Stimulated activated CD4-positive, alpha-beta T cell treated with anti-CD3 and anti-CD28 coated beads, Interleukin-15, amount 100 ng/mL, for 1 hour (primary cell): ENCODE measurements at places on chromosomes 3 and 15.

- no peak for DNase-seq
Measured at GRCh38 chr3:153614140-153614539, 452.1 kb downstream of the RAP2B start.

DNA sequence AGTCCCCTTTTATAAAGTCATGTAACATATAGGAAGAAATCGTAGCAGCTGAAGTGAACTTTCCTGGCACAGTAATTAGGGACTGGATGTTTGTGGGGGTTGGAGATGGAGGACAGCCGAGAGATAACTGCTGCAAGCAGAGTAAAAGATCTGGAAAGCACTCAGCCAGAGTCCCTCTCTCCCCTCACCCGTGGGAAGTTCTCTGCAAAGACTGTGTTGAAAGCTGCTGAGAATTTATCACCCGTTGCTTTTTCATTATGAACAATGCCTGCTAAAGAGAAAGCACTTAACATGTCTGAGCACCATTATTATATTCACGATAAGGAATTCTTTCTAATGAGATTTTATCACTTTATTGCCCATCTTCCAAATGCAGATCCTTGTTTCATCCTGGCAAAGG lies 248.8 kb downstream of the SHOX2 start:
- DNase-seq = no peak

DNA sequence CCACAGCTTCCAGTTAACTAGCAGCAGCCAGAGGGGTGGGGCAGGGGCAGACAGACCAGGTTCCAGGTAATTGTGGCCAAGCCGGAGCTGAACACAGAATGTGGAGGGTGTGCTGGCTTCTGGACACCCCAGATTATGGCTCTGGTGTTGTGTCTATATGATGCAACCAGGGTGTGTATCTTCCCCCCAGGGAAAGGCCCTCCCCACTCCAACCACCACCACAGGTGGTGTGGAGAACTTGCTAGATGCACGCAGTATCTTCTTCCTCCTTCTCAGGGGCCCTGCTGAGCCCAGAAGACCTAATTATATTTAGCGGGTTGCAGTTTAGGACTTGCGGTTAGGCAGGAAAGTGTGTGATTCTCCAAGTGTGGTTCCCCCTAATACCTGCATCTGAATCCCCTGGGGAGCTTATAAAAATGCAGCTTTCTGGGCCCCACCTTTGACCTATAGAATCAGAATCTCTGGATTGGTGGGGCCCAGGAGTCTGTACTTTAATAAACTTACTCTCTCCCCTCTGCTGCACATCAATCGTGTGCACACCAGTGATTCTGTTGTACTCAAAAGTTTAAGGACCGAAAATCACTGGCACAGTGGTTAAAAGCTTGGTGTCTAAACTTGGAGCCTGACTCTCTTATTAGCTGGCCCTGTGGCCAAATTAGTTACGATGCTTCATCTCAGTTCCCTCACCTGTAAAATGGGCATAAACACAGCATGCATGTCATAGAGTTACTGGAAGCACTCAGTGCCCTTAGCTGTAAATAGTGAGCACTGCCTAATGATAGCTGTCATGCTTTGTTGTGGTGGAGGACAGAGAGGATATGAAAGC lies 379.1 kb upstream of the PROK2 start:
- DNase-seq = no peak

DNA sequence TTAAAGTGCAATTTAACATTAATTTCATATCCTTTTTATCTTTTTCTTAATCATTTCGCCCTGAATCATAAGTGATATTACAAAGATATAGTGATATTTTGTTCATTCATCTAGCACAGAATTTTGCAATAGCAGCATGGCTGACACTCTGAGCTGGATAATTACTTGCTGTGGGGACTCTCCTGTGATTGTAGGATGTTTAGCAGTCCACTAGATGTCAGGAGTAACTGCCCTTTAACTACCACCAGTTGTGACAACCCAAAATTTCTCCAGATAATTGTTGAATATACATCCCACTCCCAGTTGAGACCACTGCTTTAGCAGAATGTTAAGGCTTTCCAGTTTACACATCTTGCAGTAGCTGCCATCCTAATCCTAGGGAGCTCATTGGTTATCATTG lies 196.8 kb upstream of the MBNL1 start:
- no peak for DNase-seq

DNA sequence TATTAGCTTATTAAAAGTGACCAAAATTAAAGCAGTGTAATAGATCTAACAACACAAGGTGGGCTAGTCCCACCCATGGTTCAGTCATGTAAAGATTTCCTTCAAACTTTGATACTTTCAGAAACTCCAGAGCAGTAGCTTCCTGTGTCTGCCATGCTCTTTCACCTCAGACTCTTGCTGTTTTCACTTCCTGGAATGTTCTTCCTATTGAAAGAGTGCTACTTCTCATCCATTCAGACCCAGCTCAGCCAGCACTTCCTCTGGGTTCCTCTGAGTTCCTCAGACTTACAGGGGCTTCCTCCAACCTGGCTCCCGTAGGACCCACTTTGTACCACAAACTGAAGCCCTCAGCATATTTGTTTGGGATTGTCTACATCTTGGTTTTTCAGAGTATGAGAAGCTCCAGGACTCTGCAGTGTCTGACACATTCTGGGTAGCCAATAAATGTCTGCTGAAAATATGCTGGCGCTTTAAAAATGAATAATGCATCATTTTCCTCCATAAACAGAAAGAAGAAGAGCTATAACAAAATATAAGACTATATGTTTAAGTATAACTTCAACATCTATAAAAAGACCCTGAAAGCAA lies 18.0 kb downstream of the NCEH1 start:
- no peak for DNase-seq

GRCh38 chr3:143750841-143751240 lies 97.4 kb downstream of the SLC9A9 start:
- no peak for DNase-seq

GRCh38 chr15:69814932-69815331 lies 282.8 kb downstream of the TLE3 start:
- DNase-seq = no peak

DNA sequence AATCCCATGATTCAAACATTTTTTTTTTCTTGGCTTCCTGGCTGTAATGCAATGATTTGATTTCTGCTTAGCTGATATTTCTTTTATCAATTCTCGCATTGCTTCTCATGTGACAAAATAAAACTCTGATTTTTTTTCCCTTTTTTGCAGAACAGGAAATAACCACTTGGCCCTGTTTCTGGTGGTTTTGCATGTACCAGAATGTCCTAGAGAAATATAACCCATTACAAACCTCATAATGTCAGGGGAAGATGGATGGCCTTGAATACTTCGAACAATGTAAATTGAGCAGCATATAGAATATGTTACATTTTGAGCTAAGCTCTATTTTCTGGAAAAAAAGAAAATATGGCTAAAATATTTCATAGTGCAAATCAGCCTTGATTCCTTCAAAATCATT lies 275.6 kb downstream of the RAP2B start:
- DNase-seq = no peak

DNA sequence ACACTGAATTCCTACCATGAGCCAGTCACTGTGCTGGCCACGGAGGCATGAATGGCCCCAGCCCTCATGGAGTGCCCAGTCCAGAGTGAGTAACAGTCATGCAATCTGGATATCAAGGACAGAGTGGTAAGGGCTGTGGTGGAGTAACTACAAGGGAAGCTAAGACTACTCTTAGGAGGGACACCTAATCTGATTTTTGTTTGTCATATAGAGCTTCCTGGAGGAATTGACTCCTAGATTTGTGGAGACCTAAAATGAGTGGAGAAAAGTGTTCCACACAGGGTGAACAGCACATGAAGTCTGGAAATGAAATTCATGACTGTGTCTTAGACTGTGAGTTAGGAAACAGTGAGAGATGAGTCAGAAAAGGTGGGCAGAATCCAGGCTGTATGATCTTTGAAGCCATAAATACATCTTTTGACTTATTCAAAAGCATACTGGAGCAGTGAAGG lies 219.9 kb downstream of the NFKBIZ start:
- no peak for DNase-seq

GRCh38 chr15:68819495-68820294 lies 1.0 kb downstream of the ANP32A start:
- peak; percentile 25 for DNase-seq

- DNase-seq = no peak
Measured at GRCh38 chr3:171393032-171393744, 67.0 kb downstream of the TNIK start.

DNA sequence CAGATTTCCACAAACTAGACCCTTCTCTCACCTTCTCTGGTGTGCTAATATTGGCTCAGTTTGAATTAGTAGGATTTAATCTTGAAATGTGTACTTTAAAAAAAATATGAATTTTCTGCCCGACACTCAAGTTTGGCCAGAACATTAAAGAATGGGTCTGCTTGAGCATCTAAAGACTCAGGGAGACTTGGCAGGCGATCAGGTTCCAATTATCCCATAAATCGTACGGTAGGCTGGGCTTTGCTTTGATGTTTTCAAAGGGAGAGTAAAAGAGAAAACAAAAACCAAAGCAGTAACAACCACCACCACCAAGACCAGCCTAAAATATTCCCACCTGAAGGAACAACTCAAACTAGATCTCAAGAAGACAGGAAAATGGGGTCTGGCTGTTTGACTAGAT lies 230.8 kb downstream of the EBLN2 start:
- DNase-seq = no peak

GRCh38 chr3:109338322-109338721 lies 976 bp upstream of the DPPA4 start:
- no peak for DNase-seq

GRCh38 chr3:127580327-127581060 lies 10.0 kb downstream of the TPRA1 start:
- no peak for DNase-seq

DNA sequence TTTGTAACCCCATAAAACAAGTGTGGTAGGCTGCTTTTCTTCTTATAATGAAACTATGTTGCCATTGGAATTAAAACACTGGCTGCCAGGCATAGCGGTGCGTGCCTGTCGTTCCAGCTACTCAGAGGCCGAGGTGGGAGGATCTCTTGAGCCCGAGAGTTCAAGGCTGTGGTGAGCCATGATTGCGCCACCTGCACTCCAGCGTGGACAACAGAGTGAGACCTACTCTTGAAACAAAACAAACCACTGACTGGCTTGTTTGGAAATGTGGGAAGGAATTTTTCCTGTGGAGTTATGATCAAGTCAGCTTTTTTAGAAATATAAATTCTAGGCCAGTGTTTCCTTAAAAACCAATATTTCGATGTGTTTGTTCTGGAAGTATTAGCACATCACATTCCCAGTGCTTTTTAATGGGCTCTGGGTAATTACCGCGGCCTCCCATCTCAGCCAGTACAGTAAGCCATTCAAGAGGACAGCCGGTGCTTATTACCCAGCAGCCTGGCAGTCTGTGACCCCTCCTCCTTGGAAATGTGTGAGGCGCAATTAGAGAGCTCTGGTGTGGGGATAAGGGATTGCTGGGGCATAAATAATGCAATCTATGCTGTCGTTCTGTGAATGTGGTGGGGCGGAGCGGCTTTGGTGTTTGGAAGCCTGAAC lies 58.3 kb upstream of the TRAK1 start:
- no peak for DNase-seq

DNA sequence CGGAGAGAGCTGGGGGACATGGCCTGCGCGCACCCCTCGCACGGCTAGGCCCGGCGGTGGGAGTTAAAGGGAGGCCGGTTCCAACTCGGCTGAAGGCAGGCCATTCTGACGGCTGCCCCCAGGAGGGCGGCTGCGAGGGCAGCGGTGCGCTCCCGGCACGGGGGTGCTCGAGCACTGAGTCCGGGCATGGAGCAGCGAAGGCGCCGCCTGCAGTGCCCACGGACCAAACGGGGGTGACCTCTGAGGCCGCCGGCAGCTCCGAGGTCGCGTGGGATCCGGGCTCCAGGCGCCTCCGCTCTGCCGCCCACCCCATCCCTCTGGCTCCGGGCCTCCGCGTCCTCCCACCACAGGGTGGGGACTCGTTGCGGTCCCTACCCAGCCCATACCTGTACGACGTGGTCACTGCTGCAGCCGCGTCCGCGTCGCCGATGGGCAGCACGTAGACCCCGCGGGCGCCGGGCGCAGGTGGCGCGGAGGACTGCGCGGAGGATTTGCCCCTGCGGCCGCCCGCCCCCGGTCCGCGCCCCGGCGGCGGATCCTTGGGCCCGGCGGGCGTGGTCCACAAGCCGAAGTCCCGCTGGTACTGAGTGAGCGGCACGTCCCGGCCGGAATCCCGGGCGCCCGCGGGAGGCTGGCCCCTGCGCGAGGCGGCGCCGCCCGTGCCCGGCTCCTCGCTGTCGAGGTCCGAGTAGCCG lies 469 bp downstream of the MAP6D1 start:
- DNase-seq = no peak

DNA sequence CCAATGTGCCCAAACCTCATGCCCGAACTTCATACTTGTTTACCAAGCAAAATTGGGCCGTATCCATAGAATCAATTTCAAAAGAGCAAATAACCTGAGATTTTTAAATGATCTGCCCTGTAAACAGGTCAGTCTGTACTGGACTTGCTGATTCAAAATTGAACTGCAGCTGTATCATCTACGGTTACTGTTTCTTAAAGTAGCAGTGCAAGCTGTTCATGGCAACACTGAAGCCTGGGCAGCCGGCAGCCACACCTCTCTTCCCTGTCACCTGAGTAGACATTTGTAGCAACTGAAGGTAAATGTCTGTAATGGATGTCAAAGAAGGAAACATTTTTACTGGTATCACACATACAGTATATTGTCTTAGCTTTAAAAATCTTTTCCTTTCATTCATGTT lies 10.6 kb downstream of the EIF4E3 start:
- DNase-seq = no peak

GRCh38 chr3:112632596-112632995 lies 8.3 kb downstream of the CCDC80 start:
- DNase-seq = no peak

GRCh38 chr3:20055020-20055775 lies 15.0 kb downstream of the KAT2B start:
- DNase-seq = no peak

DNA sequence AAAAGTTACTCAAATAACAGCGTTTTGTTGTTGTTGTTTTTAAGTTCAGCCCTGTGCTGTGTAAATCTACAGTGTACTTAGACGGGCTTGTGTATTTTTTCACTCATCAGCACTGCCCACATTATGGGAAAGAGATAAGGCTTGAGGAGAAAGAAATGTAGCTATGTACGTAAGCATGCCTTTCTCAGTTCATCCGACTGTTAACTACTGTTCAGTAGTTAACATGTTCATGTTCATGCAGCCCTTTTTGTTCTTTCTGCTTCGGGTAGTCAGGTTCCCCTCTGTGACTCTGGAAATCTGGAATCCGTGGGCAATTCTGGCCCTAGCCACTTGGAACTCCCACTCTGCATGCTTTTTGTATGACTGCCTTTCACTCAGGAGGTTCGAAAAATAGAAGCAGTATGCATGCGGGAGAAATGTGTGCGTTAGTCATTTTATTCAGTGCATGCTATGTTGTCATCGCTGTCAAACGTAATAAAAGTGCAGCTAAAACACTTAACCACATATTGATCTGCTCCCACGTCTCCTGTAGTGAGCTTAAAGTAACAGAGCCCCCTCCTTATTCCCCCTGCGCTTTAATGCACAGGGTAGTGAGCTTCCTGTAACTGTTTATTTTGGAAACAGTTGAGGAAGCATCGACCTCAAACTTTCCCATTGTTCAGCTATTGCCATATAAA lies 283.1 kb upstream of the NR2F2 start:
- DNase-seq = no peak

DNA sequence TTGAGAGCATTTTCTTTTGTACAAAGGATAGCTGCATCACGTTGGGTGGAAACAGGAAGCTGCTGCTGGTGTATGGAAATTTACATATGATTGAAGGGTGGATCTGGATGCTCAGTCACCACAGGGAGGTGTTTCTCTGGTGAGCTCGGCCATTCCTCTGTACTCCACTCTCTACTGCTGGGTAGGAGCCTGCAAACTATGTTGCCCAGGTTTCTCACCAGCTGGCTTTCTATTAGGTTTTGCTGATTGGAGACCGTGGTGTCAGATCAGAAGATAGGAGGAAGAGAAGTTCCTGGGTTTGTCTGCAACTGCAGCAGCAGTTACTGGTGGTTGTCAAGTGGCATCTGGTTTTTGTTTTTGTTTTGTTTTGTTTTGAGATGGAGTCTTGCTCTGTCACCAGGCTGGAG lies 61.7 kb downstream of the TAMM41 start:
- no peak for DNase-seq
